ENCODE measurements at places on chromosomes 13 and 19.

- no peaks in the 10 kb centered on the region for H3K36me3 ChIP-seq
- H3K4me1 ChIP-seq, result no peaks in the 10 kb centered on the region
- H3K27ac ChIP-seq, result no peak overlapping the region
- H3K4me3 ChIP-seq, result no peak overlapping the region
- no peak for DNase-seq
- H3K27me3 ChIP-seq, result no peaks in the 10 kb centered on the region
Observed at GRCh38 chr13:37595162-37595561, 3.4 kb downstream of the POSTN start.

- H3K27ac ChIP-seq, result peak overlapping the region; percentile 6
- DNase-seq, result no peak
- H3K36me3 ChIP-seq, result peaks cover 55% of the 10 kb centered on the region
- no peaks in the 10 kb centered on the region for H3K27me3 ChIP-seq
Observed at GRCh38 chr19:38679839-38680238, 32.4 kb downstream of the ACTN4 start.

GRCh38 chr13:102555914-102556553 lies 40.8 kb upstream of the TPP2 start:
- no peak overlapping the region for H3K4me3 ChIP-seq
- H3K36me3 ChIP-seq, result no peaks in the 10 kb centered on the region
- peaks cover 9% of the 10 kb centered on the region for H3K27me3 ChIP-seq
- no peak overlapping the region for H3K27ac ChIP-seq

- DNase-seq, result no peak
- H3K27me3 ChIP-seq, result no peaks in the 10 kb centered on the region
- H3K36me3 ChIP-seq, result peaks cover 53% of the 10 kb centered on the region
- peak overlapping the region; percentile 88 for H3K4me3 ChIP-seq
Observed at GRCh38 chr19:4911314-4911713, 2.0 kb downstream of the UHRF1 start.

DNA sequence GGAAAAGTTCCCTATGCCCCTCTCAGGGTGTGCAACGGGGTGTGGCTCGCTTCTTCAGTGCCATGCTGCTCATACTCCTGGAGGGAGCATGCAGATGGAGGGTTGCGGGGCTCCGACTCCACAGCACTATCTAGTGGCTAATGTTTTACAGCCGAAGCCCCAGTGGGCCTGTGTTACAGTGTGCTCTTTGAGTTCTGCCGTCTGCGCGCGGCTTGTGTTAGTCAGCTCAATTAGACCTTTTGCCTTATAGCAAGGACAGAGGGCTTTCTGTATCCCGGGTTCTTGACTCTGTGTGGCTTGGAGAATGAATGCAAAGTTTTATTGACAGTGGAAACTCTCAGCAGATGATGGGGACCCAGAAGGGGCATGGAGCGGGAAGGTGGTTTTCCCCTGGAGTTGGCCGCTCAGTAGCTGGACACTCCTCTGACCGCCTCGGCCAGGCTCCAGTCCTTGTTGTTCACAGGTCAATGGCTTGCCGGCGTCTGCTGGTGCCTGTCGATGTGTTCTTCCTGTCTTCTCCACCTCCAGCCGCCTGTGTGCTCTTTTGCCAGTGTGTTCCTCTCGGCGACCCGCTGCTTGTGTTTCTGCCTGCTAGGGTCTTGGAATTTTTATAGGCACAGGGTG lies 383.4 kb downstream of the LMO7 start:
- no peak overlapping the region for H3K4me3 ChIP-seq
- no peak overlapping the region for H3K27ac ChIP-seq
- no peaks in the 10 kb centered on the region for H3K36me3 ChIP-seq
- no peaks in the 10 kb centered on the region for H3K4me1 ChIP-seq
- no peak for DNase-seq
- H3K27me3 ChIP-seq, result peaks cover 1% of the 10 kb centered on the region

DNA sequence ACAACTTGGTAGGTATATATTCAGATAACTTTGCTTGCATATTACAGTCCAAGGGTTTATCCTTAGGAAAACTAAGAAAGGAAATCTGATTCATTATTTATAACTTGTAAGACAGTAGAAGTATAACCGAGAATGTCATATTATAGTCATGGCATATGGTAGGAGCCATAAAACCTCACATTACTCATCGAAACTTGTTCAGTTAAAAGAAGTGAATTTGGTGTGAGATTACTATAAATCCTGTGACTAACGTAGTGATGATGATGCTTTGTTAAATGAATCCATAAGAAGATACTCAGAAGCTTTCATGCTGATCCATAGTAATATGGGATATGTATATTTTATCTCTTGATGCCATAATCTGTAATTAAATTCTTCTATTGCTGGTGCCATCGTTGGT lies 57.3 kb downstream of the MTUS2 start:
- H3K4me3 ChIP-seq, result no peak overlapping the region
- H3K4me1 ChIP-seq, result no peaks in the 10 kb centered on the region
- H3K27me3 ChIP-seq, result no peaks in the 10 kb centered on the region

GRCh38 chr19:45280471-45280961 lies 29.4 kb downstream of the MARK4 start:
- peaks cover 6% of the 10 kb centered on the region for H3K36me3 ChIP-seq
- no peak overlapping the region for H3K27ac ChIP-seq
- no peaks in the 10 kb centered on the region for H3K4me1 ChIP-seq
- no peak for DNase-seq
- no peak overlapping the region for H3K4me3 ChIP-seq

- H3K4me1 ChIP-seq, result peaks cover 2% of the 10 kb centered on the region
- peaks cover 9% of the 10 kb centered on the region for H3K27me3 ChIP-seq
Observed at GRCh38 chr19:588093-588740, 1.5 kb upstream of the HCN2 start.

- H3K27ac ChIP-seq, result no peak overlapping the region
- peaks cover 5% of the 10 kb centered on the region for H3K36me3 ChIP-seq
- no peak overlapping the region for H3K4me3 ChIP-seq
- H3K27me3 ChIP-seq, result no peaks in the 10 kb centered on the region
- H3K4me1 ChIP-seq, result peaks cover 14% of the 10 kb centered on the region
Observed at GRCh38 chr19:44308011-44308410, 3.2 kb upstream of the ZNF235 start.

DNA sequence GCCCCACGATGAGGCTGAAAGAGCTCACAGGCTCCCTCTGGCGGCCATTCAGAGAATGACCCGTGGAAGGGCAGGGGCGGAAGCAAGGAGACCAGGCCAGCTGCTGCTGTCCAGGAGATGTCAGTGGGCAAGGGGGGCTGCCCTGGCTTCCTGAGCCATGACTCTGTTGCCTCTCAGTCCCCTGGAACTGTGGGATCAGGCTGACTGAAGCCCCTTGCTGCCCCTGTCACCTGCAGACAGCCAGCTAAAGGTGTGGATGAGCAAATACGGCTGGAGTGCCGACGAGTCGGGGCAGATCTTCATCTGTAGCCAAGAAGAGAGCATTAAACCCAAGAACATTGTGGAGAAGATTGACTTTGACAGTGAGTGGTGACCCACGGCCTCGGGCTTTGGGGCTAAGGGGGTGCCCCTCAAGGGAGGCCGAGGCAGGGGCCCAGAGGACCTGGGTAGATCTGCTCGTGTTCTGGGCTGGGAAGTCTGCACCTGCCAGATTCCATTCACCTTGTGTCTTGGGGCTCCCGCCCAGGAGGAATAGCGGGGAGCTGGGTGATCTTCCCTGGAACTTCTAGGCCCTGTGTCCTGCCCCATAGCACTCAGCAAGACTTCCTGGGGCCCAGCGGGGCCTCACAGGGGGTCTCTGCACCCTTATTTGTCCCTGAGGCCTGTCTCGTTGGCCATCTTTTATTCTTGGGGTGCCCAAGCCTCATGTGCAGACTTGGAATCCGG lies 12.5 kb upstream of the ACTN4 start:
- H3K4me3 ChIP-seq, result no peak overlapping the region
- peak overlapping the region; percentile 82 for H3K27ac ChIP-seq
- H3K27me3 ChIP-seq, result no peaks in the 10 kb centered on the region
- H3K36me3 ChIP-seq, result peaks cover 51% of the 10 kb centered on the region

DNA sequence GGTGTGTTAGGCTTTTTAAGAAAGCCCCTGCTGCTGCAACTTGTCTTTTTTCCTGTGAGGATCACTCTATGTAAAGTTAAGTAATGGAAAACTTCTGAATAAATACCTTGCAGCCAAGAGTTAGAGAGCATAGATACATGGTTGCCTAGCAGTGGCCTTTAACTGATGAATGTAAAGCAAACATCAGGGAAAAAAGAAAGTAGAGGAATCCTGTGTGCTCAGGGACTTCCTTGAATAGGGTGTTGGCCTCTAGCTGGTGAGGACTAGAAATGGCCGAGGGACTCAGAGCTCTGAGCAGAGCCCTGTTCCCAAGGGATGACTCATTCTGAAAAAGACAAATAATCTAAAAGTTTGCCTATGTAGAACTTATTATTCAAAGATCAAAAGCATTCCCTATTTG lies 135.7 kb downstream of the MIPEP start:
- peaks cover 4% of the 10 kb centered on the region for H3K36me3 ChIP-seq
- peaks cover 41% of the 10 kb centered on the region for H3K4me1 ChIP-seq
- H3K4me3 ChIP-seq, result no peak overlapping the region

DNA sequence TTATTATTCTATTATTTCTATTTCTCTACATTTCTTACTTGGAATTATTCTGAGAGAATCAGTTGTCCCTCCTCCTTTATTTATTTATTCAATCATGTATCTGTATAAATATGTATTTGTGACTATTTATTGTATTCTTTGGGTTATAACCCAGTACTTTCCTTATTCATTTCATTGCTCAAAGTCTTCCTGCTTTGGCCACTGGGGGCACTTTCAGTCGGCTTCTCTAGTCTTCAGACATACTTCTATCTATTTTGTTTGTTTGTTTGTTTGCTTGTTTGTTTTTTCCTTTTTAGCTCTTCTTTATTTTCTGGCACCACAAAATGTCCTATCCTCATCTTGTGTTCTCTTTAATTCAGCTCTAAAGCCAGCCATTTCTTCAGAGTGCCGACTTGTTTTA lies 260.4 kb downstream of the NALCN start:
- peaks cover 6% of the 10 kb centered on the region for H3K27me3 ChIP-seq
- H3K4me1 ChIP-seq, result no peaks in the 10 kb centered on the region
- no peak for DNase-seq
- H3K4me3 ChIP-seq, result no peak overlapping the region

- H3K36me3 ChIP-seq, result no peaks in the 10 kb centered on the region
- no peaks in the 10 kb centered on the region for H3K4me1 ChIP-seq
- H3K27me3 ChIP-seq, result peaks cover 67% of the 10 kb centered on the region
- H3K4me3 ChIP-seq, result no peak overlapping the region
- no peak overlapping the region for H3K27ac ChIP-seq
Observed at GRCh38 chr13:112056739-112057438, 10.1 kb upstream of the SOX1 start.

- H3K4me1 ChIP-seq, result no peaks in the 10 kb centered on the region
- no peaks in the 10 kb centered on the region for H3K27me3 ChIP-seq
- H3K27ac ChIP-seq, result no peak overlapping the region
- H3K4me3 ChIP-seq, result no peak overlapping the region
- no peak for DNase-seq
- H3K36me3 ChIP-seq, result no peaks in the 10 kb centered on the region
Observed at GRCh38 chr19:3375221-3376090, 9.1 kb downstream of the NFIC start.

DNA sequence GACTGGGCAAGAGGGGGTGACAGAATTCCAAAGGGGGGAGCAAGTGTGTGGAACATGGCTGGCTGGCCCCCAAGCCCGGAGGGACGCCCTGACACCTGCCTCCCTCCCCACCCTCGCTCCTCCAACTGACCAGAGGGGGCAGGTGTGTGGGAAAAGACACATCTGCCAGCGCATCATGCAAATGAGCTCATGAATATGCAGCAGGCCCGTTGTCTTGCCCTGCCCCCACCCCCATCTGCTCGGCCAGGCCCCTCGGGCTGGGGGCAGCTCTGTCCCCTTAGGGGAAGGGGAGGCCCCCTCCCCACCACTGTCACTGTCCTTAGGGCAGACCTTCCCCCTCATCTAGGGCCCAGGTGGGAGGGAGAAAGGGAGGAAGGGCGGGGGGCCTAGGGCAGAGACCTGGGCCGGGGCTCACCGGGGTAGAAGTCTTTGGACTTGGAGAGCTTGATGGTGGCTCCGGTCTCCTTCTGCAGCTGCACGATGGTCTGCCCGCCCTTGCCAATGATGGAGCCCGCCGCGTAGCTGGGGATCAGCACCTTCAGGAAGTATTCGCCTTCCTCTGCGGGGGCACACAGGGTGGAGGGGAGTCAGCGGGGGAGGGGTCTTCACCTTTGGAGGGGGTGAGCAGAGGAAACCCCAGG lies 12.9 kb downstream of the NOVA2 start:
- H3K4me3 ChIP-seq, result no peak overlapping the region
- H3K36me3 ChIP-seq, result no peaks in the 10 kb centered on the region
- no peaks in the 10 kb centered on the region for H3K4me1 ChIP-seq
- no peak for DNase-seq

- DNase-seq, result no peak
- no peaks in the 10 kb centered on the region for H3K36me3 ChIP-seq
- no peaks in the 10 kb centered on the region for H3K27me3 ChIP-seq
- no peak overlapping the region for H3K4me3 ChIP-seq
- H3K4me1 ChIP-seq, result no peaks in the 10 kb centered on the region
Observed at GRCh38 chr13:39405107-39405506, 197.9 kb downstream of the LHFPL6 start.

GRCh38 chr13:27375686-27376326 lies 48.6 kb upstream of the GTF3A start:
- H3K4me3 ChIP-seq, result no peak overlapping the region
- no peak overlapping the region for H3K27ac ChIP-seq
- DNase-seq, result peak; percentile 31
- H3K36me3 ChIP-seq, result no peaks in the 10 kb centered on the region
- peaks cover 17% of the 10 kb centered on the region for H3K27me3 ChIP-seq
- peaks cover 8% of the 10 kb centered on the region for H3K4me1 ChIP-seq

DNA sequence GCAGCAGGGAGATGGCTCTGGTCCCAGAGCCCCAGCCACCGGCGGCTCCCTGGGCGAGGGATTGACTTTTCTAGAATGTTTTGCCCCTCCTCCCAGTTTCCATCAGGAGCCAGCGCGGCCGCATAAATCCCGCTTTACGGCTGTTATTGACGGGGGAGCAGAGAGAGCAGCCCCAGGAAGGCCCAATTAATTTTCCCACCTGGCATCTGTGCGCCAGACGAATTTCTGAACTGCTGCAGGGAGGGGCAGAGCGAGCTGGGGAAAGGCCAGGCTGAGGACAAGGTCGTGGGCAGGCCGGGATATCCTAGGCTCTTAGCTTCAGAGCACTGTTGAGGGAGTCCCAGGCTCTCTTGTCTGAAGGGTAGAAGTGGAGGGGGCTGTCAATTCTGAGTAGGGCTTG lies 24.7 kb downstream of the ZNRF4 start:
- DNase-seq, result no peak
- H3K4me1 ChIP-seq, result no peaks in the 10 kb centered on the region
- no peak overlapping the region for H3K4me3 ChIP-seq
- peaks cover 14% of the 10 kb centered on the region for H3K27me3 ChIP-seq
- H3K27ac ChIP-seq, result no peak overlapping the region
- H3K36me3 ChIP-seq, result no peaks in the 10 kb centered on the region

- H3K4me1 ChIP-seq, result no peaks in the 10 kb centered on the region
- H3K27me3 ChIP-seq, result no peaks in the 10 kb centered on the region
- no peak for DNase-seq
- H3K27ac ChIP-seq, result no peak overlapping the region
Observed at GRCh38 chr13:23059173-23059572, 121.6 kb upstream of the SGCG start.

DNA sequence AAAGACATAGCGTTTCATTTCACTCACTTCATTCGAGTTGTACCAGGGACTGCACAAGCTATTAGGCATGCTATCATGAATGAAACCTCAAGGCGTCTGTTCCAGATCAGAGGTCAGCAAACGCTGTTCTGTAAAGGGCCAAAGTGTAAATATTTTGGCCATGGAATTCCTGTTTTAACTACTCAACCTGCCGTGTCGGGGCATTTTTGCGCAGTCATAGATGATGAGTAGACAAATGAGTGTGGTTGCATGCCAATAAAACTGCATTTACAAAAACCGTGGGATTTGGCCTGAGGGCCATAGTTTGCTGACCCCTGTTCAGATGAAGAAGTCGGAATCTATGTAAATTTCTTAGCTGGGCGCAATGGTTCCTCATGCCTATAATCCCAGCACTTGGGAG lies 6.5 kb downstream of the INSR start:
- DNase-seq, result no peak
- H3K27me3 ChIP-seq, result peaks cover 7% of the 10 kb centered on the region
- no peak overlapping the region for H3K4me3 ChIP-seq
- H3K4me1 ChIP-seq, result no peaks in the 10 kb centered on the region
- H3K36me3 ChIP-seq, result no peaks in the 10 kb centered on the region
- H3K27ac ChIP-seq, result no peak overlapping the region

Measured in activated T-helper 2 cell treated with anti-CD3 and anti-CD28 coated beads, Interferon-gamma antibody, Interleukin-2, Interleukin-4, amounts not matched to agents 10 μg/mL and 5 μg/mL and 100 μg/mL, durations not matched to agents 14 hours and 24 hours and 36 hours (primary cell).